ENCODE measurements at places on chromosomes 12 and 14.

GRCh38 chr14:58744801-58745394 is 107.1 kb downstream of the DACT1 start:
- no peak for DNase-seq

- DNase-seq, result no peak
These were observed 3.7 kb upstream of the AQP6 start for GRCh38 chr12:49969027-49969426.

DNA sequence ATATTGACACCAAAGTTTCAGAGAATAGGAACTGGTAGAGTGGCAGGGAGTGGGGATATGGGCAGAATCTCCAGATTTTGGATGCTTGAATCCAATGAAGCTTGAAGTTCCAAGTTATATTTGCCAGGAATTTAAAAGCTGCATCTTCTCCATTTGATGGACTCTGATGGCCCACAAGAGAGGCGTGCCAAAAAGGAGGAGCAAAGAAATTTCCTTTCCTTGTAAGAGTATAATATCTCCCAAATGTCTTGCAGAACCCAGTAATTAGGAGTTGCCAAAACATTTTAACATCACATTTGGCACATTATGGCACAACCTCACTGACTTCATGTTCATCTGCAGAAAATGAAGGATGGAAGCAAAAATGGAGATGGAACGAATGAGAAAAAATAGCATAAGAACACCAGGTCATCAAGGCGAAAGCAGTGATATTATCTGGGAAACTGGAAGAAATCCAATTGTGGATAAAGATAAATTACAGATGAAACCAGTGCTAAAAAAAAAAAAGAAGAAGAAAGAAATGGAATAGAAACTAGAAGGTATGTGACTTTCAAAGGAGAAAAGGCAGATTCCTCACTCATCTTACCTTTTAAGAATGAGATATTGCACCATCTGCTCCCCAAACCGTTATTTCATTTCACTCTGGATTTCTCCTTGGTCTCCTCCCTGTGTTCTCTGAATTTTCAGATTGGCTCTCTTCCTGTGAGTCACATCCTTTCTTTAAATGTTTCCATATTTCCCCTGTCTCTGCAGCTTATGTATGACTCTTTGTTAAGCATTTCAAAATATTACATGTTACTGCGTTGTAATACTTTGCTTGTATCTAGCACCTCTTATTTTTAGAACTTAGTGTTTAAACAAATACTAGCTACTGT is 13.5 kb upstream of the FLRT2 start:
- no peak for DNase-seq

GRCh38 chr14:86086962-86087361 is 557.0 kb downstream of the FLRT2 start:
- no peak for DNase-seq

DNA sequence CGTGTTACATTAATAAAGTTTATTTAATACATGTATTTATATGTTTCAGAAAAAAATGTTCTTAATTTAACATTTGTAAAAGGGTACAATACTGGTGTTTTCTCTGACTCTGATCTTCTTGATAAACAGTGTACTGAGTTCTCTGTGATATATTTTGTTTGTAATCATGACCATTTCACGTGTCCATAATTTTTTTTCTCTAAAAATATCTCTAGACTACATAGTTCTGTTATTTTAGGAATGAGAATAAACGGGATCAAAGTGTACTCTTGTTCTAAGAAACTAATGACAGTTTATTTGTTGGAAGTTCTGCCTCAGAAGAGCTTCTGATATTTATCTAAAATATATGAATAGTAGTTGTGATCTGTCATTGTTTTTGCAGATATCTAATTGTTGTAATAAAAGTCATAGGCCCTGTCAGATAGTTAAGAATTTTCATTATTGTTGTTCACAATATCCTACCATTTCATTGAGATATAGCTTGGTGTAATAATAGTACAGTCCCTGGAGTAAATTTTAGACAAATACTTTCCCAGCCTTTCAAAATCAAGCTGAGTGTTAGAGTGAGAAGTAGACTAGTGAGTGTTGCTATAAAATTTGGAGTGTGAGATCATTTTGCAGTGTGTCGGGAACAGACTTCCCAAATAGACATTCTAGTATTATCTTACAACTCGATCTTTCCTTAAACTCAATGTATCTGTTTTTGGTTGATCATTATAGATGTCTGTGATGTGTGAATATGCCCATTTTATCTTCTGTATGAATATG is 86.2 kb downstream of the ERC1 start:
- DNase-seq, result no peak

DNA sequence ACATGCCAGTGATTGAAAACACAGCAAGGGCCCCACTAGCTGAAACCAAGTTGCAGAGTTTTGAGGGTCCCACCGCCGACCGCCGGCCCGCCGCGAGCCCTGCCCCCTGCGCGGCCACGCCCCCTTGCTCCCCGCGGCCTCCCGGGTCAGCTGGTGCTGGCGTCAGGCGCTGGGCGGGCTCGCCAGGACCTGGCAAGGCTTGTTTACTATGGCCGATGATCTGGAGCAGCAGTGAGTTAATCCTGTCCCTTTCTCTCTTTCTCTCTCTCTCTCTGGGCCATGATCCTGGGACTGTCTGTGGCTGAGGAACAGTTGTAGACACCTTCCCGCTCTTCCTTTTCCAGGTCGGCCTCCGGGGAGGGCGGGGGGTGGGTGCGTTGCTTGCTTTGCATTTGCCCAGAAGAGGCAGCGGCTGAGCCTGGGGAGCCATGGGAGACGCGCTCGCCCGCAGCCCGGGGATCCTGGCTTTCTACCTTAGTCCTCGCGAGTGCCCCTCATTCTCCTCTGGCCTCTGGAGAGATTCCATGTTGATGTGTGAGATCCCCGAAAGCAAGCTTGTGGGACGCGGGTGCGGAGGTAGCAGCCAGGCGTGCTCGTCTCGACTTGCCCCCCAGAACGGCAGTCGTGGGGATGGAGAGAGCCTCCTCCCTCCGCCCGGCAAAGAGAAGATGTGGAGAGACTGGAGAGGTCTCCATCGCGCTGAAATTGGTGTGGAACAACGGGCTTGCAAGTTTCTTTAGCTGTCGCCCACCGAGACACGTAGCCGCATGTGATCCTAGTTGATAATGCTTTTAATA is at the start of gene ABHD4:
Gene ABHD4, plus strand, starts transcription at position 202 of the 797 bp plus-strand sequence. Its CDS starts 7 bp downstream, at position 209.
- peak; percentile 83 for DNase-seq

- no peak for DNase-seq
These were observed 136.3 kb downstream of the TBX3 start for GRCh38 chr12:114547636-114548035.

DNA sequence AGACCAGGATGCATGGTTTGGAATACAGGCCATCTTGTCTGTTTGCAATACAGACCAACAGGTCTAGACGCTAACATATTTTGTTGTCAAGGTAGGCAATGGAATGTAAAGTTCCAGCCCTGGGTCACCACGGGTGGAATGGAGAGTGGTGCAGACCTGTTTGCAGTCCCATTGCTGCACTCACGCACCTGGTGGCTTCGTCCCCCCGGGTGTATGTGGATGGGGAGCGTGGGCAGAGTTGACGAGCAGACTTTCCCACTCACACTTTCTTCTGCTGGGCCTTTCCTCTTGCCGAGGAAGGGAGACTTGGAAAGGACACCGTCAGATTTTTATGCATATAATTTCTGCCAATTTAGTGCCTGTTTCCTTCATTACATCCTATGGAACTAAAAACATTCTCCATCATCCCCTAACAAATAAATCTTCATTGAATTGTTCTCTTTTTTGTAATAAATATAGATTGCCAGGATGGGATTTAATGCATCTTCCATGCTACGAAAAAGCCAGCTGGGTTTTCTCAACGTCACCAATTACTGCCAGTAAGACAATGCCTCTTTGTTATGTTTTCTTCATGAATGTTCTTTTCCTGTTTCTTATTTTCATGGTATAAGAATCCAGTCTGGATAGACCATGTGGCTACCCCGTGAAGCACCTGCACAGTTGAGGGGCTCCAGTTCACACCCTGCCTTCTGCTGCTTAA is 15.2 kb downstream of the DCAF4 start:
- no peak for DNase-seq

- no peak for DNase-seq
These were observed 163.4 kb downstream of the AKAP6 start for GRCh38 chr14:32492457-32492856.

GRCh38 chr12:54649825-54650224 is 1.7 kb upstream of the DCD start:
- DNase-seq, result no peak

DNA sequence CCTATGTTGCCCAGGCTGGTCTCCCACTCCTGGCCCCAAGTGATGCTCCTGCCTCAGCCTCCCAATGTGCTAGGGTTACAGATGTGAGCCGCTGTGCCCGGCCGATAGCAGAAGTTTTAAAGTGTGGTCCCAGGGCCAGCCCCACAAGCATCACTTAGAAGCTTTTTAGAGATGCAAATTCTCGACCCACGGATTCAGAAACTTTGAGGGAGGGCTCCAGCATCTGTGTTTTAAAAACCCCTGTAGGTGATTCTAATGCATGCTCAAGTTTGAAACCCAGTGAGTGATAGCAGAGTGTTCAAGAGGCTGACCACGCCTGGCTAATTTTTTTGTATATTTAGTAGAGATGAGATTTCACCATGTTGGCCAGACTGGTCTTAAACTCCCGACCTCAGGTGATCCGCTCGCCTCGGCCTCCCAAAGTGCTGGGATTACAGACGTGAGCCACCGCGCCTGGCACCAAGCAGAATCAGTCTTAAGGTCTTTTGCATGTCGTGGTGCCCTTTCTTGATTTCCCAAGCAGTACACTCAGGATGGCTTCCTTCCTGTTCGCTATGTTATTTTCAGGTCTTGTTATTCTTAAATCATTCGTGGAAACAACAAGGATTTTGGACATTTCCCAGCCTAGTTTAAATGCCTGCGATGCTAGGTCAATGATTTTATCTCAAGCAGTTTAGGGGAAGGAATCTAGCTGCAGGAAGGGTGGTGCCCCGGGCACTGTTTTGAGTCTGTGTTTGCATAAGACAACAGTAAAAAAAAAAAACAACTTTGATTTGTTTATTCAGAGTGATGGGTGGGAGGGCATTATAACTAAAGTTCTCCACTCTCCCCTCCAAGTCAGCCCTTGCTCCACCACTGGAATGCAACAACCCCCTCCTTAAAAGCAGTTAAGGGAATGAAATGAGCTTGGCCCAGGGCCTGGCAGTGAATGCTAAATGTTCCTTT is 9.2 kb upstream of the RILPL2 start:
- no peak for DNase-seq

DNA sequence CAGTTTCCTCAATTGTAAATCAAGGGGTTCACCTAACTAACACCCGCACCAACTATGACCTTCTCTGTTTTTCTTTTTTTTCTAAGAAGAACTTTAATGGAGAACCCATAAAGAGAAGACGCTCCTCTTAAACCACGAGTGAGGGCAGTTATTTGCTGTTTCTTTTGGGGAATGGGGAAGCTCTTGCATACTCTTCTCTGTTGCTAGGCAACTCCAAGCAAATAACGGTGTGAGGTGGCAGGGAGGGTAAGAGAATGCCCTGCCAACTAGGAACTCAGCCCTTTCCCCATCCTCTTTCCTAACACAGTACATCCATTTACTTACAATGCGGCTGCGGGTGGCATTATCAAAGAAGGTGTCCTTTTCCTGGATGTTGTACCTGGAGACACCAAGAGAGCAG is 114.9 kb downstream of the ANO2 start:
- DNase-seq, result no peak

DNA sequence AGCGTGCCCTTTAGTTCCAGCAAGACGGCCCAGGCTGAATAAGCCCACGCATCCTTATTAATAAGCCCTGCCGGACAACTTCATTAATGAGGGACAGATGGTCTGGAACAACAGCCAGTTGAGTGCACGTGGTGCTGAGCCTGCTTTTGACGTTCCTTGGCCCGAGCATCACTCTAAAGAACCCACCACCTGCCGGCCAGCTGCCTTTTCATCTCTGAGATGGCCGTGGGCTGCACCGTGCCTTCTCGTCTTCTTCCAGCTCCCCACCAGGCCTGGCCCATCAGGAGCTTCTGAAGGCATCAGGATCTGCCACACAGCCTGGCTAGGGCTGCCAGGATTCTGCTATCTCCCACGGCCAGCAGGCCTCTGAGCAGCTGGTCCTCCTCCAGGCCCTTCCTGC is 80.0 kb downstream of the AACS start:
- no peak for DNase-seq

- peak; percentile 5 for DNase-seq
These were observed 150.3 kb downstream of the LRRK2 start for GRCh38 chr12:40375076-40375475.

DNA sequence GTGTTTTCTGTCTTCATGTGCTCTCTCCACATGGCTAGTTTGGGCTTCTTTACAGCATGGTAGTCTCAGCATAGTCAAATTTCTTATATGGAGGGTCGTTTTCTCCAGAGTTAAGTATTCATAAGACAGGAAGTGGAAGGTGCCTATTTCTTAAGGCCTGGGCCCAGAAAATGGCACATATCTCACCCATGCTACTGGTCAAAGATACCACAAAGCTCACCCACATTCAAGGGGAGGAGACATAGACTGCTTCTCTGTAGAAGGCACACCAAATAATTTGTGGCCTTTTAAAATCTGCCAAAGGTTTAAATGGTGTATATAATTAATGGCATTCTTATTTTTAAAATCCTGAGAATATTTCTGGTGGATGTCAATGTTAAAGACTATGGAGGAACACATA is 44.8 kb downstream of the CCDC91 start:
- DNase-seq, result peak; percentile 20

- DNase-seq, result peak; percentile 84
These were observed 1.6 kb downstream of the TMEM121 start for GRCh38 chr14:105527826-105528585.

GRCh38 chr14:51993285-51993920 is 4.1 kb downstream of the RTRAF start:
- DNase-seq, result no peak

DNA sequence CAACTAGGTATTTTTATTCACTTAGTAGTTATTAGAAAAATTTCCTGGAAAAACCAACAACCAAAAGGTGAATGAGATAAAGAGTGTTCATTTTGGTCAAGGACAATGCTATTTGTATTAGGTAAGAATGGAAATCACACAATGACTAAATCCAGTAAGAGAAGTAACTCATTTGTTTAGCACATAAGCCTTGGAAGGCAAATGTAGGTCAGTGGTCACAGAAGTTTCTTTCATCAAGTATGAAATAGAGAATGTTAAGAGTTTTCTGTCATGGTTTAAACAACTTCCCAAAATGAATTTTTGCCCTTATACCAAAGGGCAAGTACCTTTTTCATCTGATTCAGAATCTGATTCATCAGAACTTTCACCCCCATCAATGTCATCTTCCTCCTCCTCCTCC is 101.7 kb downstream of the KIF21A start:
- DNase-seq, result no peak

DNA sequence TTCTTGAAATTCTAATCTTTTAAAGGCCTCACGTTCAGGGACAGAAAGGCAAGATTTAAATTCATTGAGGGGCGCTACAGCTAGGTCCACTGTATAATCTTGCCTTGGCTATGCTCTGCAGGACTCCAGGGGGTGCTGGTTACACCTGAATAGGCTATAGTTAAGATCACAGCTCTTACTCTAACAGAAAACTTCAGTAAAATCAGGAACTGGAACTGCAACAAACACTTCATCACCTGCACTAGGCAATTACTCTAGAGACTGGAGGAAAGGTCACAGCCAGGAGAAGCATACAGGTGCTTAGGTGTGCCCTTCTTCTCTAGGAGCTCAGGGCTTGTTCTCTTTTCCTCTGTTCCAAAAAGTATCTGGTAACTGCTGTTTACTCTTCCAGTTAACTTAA is 20.9 kb downstream of the SLCO1C1 start:
- DNase-seq, result no peak

All from erythroblast (primary cell).